ENCODE measurements at places on chromosomes 16 and 17. TPM values are rescaled to one million over a fixed set of nuclear protein-coding genes. Genes with fewer than 3 reads are reported as not detected.

The SOCS1 gene
- total RNA-seq: 7.9 TPM

The CD68 gene
- total RNA-seq: 5.0 TPM

The RNF157 gene
- total RNA-seq: 0.85 TPM

The FZD2 gene
- total RNA-seq: not detected

The TBC1D3E gene
- total RNA-seq: not detected

The FOXN1 gene
- 37.6 TPM for total RNA-seq

The KRTAP2-1 gene
- not detected for total RNA-seq

The SMG6 gene
- total RNA-seq: 58.6 TPM

GRCh38 chr17:55433629-55434422 is 12.2 kb upstream of the MMD start:
- no peak for DNase-seq

DNA sequence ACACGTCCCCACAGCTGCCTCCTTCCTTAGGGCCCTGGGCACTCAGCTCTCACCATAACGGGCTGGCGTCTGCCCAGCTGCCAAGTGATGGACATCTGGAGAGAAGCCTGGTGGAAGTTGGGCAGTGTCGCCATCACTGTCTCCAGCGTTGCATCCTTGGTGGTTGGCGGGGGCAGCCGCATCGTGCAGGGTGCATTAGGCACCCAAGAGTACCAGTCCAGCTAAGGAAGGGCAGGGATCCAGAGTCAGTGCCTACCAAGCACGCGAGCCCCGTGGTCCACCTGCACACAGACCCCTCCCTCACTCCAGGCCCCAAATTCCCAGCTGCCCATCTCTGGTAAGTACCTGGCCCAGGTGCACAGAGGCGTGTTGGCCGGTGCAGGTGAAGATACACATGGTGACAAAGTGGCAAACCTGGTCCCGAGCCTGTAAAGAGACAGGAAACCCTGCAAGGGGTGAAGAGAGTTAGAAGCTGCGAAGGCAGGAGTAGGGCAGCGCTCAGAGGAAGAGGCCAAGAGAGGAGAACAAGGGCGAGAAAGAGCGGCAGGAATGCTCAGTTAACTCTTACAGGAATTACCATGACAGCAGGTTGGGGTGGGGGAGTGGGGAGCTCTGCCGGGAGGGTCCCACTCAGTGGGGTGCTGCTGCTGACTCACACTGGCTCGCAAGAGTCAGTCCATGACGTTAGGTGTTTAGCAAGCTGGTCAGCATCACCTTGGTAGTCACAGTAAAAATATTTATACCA is 9.5 kb downstream of the ALOX15 start:
- DNase-seq: no peak

- DNase-seq: no peak
Observed at GRCh38 chr17:37791447-37792399, 46.9 kb upstream of the HNF1B start.

GRCh38 chr17:82267575-82268379 is 5.7 kb downstream of the CSNK1D start:
- peak; percentile 95 for DNase-seq

GRCh38 chr17:40910441-40910841 is 25.4 kb upstream of the KRT20 start:
- no peak for DNase-seq

- DNase-seq: no peak
Observed at GRCh38 chr16:85423631-85424030, 189.5 kb upstream of the GSE1 start.

GRCh38 chr16:73197598-73197997 is 149.7 kb upstream of the ZFHX3 start:
- DNase-seq: no peak

GRCh38 chr17:74819801-74820436 is 39.8 kb downstream of the GRIN2C start:
- no peak for DNase-seq

GRCh38 chr17:65550075-65550662 is 11.3 kb downstream of the AXIN2 start:
- no peak for DNase-seq

- DNase-seq: peak; percentile 86
Observed at GRCh38 chr16:68287276-68288251, 23.2 kb downstream of the SLC7A6OS start.

DNA sequence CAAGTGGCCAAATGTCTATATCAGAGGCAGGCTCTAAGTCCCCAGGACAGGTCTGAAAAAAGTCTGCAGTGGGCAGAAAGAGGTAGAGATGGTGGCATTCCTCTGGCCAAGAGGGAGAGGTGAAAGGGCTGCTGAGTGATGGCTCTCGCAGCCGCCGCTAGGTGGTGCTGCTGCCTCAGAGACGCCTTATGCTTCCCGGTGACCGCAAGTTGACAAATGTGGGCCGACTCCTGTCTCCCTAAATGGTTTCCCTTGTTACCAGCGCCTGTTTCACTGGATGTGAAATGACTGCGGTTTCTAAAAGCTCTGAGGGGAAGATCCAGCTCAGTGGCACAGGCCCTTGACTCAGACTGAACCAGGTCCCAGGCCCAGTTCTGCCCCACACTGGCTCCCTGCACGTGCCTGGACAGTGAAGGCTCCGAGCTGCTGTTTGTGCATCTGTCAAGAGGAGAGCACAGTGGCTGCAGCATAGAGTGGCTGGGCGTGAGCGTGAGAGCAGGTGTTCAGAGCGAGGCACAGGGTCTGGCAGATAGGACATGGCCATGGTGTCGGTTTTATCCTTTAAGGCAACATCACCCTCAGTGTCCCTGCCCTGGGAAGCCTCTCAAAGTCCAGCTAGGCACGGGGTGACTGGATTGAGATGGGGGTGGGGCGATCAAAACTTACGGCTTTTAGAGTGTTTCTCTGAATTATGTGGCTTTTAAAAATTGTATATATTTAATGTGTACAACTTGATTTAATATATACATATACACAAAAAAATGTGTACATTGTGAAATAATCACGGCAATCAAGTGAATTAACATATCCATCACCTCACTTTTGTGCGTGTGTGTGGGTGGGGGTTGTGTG is 19.9 kb downstream of the CLEC16A start:
- peak; percentile 90 for DNase-seq

GRCh38 chr17:74746376-74746775 is 2.1 kb upstream of the NHERF1 start:
- no peak for DNase-seq

DNA sequence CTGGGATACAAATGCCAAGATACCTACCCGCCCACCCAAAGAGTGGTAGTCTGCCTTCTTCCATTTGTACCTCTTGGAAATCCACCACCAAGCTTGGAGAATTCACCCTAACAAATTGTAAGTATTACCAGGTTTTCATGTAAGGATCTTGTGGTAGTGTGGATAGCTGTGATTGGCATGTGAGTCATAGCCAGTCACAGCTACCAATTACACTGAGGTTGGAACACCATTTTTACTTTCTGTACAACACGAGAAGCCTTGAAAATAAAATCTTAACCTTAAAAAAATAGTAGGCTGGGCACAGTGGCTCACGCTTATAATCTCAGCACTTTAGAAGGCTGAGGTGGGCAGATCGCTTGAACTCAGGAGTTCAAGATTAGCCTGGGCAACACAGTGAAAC is 18.5 kb upstream of the SLC35G3 start:
- DNase-seq: no peak

DNA sequence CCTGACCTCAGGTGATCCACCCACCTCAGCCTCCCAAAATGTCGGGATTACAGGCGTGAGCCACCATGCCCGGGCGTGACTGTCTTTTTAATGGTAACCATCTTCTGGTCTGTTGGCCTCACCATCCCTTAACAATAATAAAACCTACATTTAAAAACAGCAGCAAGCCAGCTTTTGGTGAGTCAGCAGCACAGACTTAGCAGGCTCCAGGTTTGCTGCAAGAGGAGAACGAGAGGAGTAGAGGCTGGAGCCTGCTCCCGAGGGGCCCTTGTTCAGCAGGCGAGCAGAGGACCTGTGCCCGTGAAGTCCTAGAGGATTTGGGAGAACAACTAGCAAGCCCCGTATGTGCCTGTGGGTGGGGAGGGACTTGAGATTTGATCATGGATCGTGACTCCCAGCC is 35.7 kb downstream of the MYH13 start:
- no peak for DNase-seq

- DNase-seq: no peak
Observed at GRCh38 chr17:67725373-67725791, 7.6 kb downstream of the NOL11 start.

- no peak for DNase-seq
Observed at GRCh38 chr17:10775058-10775457, 28.8 kb downstream of the TMEM238L start.

- no peak for DNase-seq
Observed at GRCh38 chr16:49749816-49750215, 106.1 kb downstream of the ZNF423 start.

- DNase-seq: no peak
Observed at GRCh38 chr17:15238676-15239422, 26.3 kb downstream of the PMP22 start.

GRCh38 chr17:35188111-35188510 is 6.1 kb downstream of the SLC35G3 start:
- DNase-seq: no peak

GRCh38 chr17:63609816-63610573 is 9.3 kb downstream of the TACO1 start:
- DNase-seq: no peak

- DNase-seq: no peak
Observed at GRCh38 chr17:40486522-40487370, 14.7 kb downstream of the TNS4 start.

- no peak for DNase-seq
Observed at GRCh38 chr17:80449930-80450576, 26.4 kb downstream of the NPTX1 start.

- no peak for DNase-seq
Observed at GRCh38 chr17:77258638-77259037, 117.9 kb downstream of the SEC14L1 start.

DNA sequence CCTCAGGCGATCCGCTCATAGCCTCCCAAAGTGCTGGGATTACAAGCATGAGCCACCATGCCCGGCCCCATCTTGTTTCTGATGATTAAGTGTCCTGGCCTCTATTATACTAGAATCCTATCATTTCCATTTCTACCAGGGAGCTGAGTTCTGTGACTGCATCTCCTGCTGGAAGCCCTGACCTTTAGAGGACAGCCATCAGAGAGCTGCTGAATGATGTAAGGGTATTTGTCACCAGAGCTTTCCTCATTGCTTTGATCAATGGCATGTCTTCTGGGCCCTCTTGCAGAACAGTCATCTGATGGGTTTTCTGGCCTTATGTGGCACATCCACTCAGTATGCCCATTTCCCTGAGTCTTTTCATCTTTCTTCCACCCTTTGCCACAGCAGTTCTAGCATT is 39.9 kb downstream of the PSMD12 start:
- no peak for DNase-seq

- no peak for DNase-seq
Observed at GRCh38 chr16:278863-279366, 1.5 kb upstream of the ARHGDIG start.

DNA sequence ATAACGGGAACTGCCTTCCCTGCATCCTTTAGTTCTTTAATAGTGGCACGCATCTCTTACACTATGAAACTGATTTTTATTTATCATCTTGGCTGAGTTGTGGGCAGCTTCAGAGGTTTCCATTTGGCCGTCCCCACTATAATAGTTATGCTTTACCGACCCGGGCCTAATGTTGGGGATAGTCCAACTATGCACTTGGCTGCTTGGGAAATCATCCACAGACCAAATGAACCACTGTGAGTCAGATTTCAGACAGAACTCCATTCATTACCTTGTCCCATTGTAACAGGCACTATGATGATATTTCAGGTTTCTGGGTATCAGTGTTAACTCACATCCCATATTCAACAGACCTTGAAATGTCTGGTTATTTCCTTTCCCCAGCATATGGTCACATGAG is 6.1 kb upstream of the SLFN5 start:
- no peak for DNase-seq

GRCh38 chr17:72101526-72101925 is 19.3 kb upstream of the SOX9 start:
- DNase-seq: peak; percentile 41
